ENCODE measurements at places on chromosomes 7 and 10.

DNA sequence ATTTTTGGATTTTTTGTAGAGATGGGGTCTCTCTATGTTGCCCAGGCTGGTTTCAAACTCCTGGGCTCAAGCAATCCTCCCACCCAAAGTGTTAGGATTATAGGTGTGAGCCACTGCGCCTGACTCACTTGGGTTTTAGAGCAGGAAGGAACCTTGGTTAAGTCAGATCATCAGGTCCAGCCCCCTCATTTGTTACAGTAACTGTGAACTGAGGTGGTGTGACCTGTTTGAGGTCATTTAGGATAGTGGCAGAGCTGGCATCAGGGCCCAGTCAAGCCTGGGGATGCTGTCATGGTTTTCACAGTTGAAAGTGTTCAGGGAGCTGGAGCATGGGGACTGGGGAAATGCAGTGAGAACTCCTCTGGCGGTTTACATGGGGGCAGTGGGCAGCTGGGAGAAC lies 159.6 kb downstream of the TAX1BP1 start:
- no peak for DNase-seq

DNA sequence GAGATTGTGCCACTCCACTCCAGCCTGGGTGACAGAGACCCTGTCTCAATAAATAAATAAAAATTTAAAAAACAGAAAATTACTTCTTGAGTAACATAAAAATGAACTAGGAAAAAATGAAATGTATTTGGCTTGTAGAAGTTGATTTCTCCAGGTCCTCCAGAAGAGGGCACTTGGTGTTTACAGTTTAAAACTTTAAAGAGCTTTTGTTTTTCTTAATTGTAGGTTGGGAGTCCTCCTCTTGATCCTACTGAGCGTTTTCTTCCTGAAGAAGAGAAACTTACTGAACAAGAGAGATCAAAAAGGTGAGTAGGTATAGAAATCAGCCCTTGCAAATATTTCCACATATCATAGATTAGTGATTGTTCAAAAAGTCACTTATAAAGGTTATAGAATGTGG lies 16.2 kb downstream of the KIFBP start:
- peak; percentile 66 for DNase-seq

DNA sequence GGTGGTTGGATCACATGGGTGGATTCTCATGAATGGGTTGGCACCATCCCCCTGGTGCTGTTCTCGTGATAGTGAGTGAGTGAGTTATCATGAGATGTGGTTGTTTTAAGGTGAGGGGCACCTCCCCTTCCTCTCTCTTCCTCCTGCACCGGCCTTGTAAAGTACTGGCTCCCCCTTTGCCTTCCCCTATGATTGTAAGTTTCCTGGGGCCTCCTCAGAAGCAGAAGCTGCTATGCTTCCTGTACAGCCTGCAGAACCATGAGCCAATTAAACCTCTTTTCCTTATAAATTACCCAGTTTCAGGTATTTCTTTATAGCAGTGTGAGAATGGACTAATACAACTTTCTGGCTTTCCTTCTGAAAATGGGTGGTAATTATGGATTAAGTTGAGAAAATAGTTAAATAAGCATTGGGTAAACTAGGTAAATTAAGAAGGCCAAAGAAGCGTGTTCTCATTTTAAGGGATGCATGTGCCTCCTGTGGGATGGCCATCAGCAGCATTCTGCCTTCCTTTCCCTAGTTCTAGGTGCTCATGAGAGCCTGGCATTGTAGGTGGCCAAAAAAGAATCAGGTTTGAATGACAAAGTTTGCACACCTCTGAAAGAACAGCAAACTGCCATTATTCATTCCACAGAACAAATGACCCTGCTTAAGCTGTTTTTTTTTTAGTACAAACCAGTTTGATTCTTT lies 241.4 kb upstream of the CCDC6 start:
- no peak for DNase-seq

DNA sequence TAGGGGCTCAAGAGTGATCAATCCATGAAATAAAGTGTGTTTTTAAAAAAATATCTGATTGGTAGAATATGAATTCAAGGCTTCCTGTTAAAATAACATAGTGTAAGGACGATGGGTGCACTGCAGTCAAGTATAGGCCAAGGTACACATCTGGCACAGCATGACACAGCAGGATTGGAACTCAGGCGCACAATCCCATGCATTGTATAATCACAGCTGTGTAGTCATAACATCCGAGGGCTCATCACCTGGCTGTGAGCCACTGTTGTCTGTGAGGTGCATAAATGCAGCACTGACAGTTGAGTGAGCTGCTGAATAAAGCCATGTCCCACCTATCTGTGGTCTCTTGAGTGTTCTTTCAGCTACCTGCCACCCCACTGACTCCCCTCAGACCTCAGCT lies 142.3 kb upstream of the HPS1 start:
- no peak for DNase-seq

GRCh38 chr7:39386718-39387117 lies 179.5 kb upstream of the YAE1 start:
- DNase-seq, result no peak

- DNase-seq, result no peak
Observed at GRCh38 chr10:17175551-17175950, 25.9 kb downstream of the TRDMT1 start.

- DNase-seq, result no peak
Observed at GRCh38 chr10:71698737-71699136, 20.8 kb downstream of the C10orf105 start.

GRCh38 chr7:100079024-100079560 lies 2.4 kb downstream of the ZNF3 start:
- no peak for DNase-seq

- DNase-seq, result no peak
Observed at GRCh38 chr10:114174695-114175188, 739 bp upstream of the CCDC186 start.

DNA sequence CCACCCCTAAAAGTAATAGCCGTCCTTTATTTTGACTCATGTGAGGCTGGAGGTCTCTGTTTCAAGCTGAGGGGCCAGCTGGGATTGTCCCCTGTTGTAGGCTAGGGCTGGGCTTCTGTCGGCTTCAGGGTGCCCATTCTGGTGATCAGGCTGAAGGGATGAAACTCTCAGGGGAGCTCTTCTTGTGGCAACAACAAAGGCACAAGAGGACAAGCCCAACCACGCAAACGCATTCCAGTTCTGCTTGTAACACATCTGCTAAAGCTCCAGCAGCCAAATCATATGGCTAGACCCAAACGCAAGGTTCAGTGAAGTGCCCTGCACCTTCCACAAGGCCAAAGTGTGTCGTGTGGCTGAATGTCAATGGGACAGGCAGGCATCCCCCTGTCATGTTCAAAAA lies 405.7 kb downstream of the INHBA start:
- no peak for DNase-seq

DNA sequence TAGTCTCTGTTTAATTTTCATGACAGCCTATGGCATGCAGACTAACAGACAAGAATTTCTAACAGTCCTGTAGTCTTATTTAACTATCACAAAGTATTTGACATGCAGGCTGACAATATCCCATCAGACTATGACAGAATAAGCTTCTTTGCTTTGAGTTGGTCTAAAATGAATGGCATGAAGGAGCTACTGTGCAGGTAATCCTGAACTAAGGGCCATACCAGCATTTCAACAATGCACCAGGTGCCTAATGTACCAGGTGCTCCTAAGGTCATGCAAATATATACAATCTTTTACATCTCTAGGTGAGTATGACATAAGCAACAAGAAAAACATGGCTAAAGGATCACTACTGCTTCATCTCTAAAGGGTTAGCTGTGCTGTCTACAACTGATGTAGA lies 13.6 kb upstream of the MSS51 start:
- no peak for DNase-seq

DNA sequence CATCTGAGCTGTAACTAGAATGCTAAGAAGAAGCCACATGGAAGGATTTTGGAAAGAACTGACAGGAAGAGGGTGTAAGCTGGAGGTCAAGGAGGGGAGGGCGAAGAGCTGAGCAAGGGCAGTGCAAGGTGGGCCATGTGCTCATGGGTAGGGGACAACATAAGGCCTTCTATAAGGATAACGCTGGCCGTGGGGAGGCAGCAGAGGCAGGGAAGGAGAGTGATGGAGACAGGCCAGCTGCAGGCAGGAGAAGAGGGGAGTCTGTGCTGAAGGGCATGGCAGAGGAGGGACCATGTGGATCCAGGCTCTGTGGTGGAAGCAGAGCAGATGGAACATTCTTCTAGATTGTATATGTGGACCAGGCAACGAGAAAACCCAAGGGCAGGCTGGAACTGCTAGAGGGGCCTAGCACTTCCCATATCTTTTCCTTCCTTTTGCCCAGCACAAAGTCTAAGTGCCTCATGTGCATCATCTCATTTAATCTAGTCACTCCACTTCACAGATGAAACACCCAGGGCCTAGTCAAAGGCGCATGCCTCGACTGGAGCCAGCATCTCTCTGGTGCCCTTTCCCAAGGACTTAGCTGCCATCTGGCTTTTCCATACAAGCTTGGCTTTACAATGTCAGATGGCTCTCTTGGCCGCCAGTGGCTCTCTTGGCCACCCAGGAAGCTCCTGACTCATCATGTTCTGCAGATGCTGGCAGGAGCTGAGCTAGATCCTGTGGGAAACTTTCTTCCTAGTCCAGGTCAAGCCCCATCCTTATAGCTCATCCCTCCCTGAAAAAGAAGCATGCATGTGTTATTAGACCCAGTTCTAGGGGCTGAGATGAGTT lies 6.6 kb downstream of the LRRC18 start:
- no peak for DNase-seq

- DNase-seq, result no peak
Observed at GRCh38 chr10:109914966-109915365, 8.3 kb downstream of the XPNPEP1 start.

GRCh38 chr7:28988810-28989209 lies 30.7 kb upstream of the TRIL start:
- no peak for DNase-seq

DNA sequence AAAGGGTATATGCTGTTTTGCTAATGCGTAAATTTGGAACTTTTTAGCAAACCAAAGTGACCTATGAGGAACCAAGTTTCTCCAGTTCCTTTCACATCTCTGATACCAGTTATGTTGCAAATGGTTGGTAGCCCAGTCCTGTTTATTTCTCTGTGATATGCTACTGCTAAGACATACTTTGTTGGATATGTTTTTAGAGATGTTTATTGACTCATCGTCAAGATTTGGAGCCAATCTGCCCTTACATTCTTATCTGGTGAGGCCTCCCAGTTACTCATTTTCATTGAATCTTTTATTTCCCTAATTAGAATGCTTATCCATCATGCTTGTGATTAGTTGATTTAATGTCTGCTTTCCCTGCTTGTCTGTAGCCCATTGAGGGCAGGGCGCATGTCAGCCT lies 58.9 kb downstream of the LRGUK start:
- DNase-seq, result no peak

GRCh38 chr7:56083150-56083785 lies 9.5 kb downstream of the PHKG1 start:
- no peak for DNase-seq

DNA sequence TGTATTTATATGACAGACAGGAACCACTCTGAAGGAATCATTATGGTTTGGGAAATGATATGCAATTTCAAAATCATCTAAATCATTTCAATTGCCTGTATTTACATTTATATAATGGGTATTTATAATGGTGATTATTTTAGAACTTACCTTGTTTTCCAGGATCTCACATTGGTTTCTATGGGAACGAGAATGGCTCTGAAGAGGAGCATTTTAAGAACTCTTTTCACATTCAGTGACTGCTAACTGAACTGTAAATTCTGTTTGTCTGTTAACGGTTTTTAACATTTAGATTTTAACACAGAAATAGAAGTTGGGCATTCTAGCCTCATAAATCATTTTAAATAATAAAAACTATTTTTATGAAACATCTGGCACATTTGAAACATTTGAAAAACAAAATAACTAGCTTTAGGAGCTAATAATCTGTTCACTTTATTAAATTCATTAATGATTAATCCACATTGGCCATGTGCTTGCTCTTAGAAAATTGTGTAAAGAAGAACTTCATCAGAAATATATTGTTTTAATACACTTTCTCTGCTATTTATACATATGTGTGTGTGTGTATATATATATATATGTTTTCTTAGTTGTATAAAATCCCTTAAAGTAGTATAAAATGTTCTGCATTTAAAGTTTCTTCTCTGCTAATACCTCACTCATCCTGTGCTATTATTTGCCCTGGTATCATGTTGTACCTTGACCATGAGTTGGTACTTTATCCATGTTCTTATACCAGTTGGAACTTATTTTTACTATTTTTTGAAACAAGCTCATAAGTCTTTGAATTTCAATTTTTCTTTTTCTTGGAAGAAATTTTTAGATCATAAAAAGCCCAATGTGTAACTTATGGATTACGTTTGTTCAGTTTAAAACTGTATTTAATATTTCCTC lies 8.7 kb upstream of the SEM1 start:
- no peak for DNase-seq

- no peak for DNase-seq
Observed at GRCh38 chr7:151306374-151306773, 35.2 kb upstream of the NUB1 start.

DNA sequence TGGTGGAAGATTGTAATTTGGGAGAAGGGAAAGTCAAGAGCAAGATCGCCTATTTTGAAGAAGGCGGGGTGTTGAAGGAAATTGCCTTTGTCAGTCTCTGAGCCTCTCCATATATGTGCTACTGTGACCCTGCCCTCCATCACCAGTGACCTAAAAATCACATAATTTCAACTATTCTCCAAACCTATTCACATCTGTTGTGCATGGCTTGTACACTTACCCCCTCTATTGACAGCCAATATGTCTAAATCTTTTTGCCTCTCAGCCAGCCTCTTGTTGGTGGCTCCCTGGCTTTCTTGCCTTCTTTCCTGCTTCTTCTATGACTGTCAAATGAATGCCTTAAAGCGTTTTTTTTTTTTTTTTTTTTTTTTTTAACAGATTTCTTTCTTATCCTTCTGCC lies 295.6 kb downstream of the AUTS2 start:
- no peak for DNase-seq

DNA sequence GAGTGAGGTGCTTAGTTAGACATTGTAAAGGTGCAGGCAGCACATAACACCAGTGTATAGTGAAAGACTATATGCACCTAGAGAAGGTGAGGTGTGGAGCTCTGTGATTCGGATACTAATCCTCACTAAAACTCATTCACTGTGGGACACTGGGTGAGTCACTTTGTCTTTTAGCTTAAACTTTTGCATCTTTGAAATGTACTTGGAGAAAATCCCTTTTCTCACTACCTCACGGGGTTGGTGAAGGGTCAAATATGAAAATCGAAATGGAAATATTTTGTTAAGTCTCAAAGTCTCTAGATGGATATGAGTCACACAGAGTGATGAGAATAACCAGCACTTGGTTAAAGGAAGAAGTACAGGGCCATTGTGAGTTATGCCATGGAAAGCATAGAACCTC lies 38.0 kb downstream of the MDFIC start:
- DNase-seq, result no peak

DNA sequence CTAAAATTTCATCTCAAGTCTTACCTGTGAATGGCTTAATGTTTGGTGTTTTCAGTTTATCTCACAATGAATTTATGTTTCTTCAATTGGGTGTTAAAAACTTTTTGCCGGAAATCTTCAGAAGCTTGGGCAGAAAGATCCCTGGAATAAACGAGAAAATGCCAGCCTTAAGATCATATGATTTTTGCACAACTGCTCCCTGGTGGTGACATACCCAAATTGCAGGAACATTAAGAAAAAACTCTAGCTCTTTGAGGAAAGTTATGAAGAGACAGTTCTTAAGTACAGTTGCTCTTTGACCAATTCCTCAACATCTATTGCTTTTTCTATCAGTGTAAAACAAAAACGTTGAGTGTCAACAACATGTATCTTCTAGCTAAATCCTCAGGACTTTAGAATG lies 48.2 kb upstream of the CREB5 start:
- no peak for DNase-seq
